ENCODE measurements at places on chromosomes 7 and 10.

DNA sequence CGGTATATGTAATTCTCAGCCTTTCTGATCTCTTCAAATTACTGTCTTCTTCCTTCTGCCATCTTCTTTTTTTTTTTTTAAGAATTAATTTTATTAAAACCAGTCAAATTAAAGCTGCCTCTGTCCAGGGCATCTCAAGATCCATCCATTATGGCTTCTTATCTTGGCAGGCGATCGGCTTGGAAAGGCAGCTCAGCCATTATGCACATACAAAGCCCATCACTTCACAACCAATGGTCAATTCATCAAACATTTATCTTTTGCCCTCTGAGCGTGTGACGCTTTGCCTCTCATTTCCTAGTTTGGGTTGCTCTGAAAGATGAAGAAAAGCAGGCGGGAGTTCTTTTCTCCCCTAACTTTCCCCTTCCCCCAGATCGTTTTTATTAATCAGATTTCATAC is 591.6 kb downstream of the LRMDA start:
- DNase-seq: no peak

GRCh38 chr7:91911121-91911520 is 29.5 kb upstream of the AKAP9 start:
- DNase-seq: no peak

DNA sequence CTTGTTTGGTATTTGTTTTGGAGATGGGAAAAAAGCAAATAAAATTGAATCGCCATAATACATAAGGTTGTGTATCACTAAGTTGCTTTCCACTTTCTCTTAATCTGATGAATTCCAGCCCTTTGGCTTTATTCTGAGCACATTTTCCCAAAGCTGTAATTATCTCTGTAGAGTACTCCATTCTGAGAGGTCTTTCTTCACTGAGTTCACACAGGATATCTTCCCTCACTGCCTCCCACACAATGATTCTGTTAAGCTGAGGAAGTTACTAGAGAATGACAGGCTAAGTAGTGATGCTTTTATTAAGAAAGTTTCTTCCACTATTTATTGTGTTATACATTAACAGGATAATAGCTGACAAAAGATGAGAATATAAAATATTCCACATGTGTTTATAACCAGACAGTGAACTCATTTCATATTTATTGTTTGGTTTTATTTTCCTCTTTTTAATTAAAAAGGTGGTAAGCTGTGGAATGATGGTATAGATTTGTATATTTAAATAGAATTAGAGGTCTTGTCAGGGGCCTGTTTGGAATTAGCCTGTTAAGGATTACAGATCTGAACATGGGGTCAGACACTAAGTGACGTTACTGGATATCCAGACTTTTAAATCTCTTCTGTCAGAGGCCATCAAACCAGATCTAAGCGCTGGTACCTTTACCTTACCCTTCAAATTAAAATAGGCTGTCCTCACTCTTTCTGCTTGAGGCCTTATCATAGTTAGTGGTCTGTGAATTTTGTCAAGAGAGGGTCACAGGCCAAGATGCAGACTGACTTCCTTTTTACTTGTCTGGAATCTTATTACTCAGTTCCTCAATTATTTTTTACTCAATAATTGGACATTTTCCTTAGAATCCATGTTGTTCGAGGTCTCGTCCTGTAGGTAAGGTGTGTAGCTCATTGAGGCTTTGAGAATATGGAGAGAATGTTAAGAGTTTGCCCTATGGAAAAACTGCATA is 8.4 kb downstream of the PLXDC2 start:
- no peak for DNase-seq

- no peak for DNase-seq
These were observed 82.6 kb upstream of the CHCHD3 start for GRCh38 chr7:133164498-133164897.

DNA sequence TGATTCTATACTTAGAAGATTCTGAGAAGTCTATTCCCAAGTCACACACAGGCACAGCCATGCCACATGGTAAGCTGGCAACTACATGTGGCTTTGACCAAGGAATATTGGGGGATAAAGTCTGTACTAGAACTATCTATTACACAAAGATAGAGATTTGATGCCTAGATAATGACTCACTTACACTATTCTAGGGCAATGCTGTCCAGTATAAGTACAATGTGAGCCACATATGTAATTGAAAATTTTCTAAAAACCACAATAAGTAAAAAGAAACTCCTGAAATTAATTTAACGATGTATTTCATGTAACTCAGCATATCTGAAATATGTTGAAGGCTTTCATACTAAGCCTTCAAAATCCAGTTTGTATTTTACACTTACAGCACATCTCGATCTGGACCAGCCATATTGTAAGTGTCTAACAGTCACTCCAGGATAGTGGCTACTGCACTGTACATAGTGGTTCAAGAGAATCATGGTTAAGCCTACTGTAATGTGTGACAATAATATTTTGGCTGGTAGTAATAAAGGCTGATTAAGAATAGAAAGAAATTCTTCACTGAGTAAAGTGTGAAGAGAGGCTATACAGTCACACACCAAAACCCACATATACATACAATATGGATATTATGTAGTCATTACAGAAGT is 62.8 kb downstream of the RTKN2 start:
- DNase-seq: no peak

DNA sequence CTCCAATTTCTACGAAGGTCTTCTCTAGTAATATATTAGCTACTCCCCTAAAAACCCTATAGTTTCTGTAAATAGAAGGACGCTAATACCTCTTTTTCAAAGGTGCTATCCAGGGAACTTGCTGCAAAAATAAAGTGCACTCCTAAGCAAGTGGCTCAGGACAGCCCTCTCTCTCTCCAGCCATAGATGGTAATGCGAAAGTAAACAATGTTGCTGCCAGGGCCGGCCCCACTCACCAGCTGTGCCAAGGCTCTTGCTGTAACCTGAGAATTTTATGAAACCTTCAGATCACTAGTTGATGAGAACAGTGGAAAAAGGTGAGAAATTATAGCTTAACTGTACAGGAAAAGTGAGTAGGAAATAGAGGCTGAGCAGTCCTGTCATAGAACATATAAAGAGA is 10.9 kb upstream of the TAS2R39 start:
- DNase-seq: no peak

DNA sequence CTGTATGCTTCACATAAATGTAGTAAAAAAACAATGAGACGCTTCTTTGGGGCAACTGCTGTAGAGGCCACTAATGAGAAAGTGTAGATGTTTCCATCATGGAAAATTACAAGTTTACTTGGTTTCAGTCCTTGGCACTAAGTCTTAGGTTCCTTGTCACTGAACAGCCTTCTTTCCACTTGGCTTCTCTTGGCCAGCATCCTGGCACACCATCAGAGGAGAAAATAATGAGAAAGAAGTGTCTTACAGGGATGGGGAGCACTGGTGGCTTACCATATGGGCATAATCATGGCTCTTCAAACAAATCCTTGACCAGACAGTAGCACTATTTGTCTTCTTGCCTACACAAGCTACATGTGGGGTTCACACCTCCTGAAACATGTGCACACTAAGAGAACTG is 22.5 kb upstream of the SH3PXD2A start:
- no peak for DNase-seq

DNA sequence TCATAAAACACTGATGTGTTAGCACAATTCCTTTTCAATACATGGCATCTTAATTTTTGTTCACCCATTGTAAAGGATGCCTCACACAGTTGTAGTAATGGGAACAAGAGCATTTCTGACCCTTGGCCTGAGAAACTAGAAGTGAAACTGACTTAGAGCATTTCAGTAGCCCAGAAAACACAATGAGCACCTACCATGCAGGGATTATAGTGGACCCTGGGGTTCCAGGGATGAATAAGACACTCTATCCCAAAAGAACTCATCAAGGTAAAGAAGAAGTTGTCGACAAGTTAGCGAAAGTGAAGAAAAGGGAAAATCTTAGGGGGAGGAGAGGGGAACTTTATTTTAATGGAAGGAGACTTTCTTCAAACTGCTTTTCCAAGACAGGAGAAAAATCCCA is 125.6 kb downstream of the NT5C2 start:
- no peak for DNase-seq

DNA sequence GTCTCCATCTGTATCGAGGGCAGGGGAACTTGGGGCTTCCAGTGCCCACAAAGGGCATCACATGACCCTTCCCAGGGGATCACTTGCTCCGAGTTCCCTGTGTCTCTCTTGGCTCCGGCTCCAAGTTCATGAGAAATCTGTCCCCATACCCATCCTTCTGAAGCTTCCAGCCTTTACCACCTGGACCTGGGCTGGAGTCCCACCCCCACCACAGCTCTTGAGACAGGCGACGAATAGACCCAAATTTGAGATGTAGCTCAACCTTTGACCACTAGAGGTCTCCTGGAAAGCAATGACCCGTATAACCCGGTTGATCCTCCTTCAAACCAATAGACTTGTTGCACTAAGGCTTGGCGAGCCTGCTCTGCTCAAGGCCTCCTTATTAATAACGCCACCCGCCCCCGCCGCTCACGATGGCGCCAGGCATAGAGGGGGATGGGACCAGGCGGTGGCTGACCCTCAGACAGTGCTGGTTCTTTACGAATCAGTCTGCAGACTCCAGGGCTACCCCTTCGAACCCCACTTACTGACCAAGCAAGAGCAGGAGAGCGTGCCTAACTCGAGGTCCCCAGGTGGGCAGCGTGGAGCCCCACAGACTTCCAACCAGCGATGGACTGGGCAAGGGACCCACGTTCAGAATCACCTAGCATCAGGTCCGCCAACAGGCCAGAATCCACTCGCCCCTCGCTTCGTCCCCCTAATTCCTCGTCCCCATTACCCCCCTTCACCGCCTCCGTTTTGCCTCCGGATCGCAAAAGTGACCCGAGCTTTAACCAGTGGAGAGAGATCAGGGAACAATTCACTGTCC is 4.4 kb upstream of the ARID5B start:
- peak; percentile 64 for DNase-seq

DNA sequence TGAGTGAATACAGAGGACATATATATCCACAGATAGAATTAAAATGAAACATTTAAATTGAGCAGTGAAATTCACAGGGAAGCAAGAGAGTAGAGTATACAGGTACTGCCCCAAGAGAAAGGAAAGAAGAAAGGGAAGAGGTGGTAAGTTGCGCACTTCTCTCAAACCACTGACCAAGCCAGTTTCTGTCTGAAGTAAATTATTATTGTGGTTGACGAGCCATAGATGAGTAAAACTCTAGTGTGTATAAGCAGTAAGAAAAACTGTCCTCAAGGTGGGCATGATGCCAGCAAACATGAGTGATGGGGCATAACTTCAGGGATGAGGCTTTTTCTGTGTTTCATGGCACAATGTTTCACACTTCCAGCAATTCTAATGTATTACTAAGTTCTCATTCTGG is 4.4 kb upstream of the BET1 start:
- no peak for DNase-seq

DNA sequence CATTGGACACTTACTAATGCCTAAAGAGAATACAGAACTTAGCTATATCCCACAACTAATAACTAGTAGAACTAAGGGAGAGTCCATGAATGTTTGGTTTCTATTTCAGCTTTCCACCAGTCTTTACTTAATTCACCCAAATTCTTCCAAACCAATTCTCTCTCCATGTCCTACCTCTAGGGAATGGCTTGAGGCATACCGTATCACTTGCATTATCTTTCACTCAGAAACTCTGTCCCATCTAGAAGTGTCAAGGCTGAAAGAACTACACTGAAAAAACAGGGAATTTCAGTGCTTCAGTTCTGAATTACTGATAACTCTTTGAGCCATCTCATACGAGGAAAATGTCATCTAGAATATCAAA is 758 bp downstream of the TMEM168 start:
- DNase-seq: no peak

DNA sequence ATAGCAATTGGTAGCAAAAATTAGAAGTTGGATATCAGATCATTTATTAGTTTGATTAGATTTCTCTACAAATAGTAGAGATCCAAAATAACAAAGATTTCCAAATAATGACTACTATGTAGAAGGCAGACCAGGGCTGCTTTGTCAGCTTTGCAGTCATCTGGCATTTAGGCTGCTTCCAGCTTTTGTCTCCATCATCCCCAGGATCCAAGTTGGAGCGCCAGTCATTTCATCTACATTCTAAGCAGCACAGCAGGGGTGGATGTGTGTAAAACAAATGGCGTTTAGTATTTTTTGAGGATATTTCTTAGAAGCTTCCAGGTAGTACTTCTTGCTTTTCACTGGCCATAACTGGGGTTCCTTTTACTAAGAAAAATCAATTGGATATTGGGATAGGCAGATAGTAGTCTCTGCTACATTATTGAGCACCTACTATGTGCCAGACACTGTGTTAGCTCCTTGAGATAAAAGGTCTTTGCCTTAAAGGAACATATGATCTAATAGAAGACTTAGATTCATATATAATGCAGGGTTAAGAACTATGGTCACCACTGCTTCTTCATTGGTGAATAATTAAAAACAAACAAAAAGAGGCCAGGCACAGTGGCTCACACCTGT is 41.5 kb downstream of the TPST1 start:
- no peak for DNase-seq

DNA sequence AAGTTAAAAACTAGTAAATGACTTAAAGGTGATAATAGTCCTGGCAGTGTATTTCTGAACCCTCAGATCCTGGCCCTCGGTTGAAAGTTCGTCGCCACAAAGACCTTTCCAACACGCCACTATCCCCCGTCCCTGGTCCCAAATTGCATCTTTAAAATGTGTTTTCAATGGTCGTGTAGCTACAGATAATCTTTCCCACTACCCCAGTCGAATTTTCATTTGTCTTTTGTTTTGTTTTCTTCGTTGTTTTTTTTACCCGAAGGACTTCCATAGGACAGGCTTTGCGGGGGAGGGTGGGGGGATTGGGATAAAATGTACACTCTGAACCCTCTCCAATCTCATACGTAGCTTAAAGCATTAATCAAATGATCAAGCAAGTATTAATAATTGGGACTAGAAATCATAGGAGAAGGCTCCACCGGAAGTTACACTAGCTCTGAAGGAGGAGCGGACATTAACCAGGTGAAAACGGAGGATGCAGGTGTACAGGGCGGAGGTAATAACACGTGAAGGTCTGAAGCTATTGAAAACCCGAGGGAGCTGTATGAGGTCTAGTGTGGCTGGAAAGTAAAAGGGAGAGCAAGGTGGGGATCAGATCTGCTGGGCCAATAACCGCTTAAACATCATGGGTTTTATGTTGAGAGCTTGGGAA is 32.8 kb upstream of the PHF14 start:
- no peak for DNase-seq

GRCh38 chr7:18597754-18598153 is 102.2 kb downstream of the HDAC9 start:
- no peak for DNase-seq
